ENCODE measurements at places on chromosomes 4 and X.
A peak's percentile ranks its signal among the peaks of the same experiment; 100 is the strongest.

DNA sequence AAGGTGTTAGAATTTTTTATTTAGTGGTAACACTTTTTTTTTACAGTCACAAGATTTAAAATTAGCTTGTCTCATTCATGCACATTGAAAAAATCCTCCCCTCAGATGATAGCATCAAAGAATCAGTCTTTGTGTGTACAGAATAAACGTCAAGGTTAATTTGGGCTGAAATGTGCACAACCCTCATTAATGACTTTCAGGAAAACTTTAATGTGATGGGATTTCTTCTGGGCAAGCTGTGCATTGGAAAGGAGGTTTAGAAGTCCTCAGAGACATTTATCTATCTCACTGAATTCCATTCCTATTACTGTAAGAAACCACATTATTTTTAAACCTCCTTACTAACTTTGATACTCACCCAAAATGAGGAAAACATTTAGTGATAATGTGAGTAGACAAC is 88.2 kb upstream of the TECRL start:
- DNase-seq: peak; percentile 1

GRCh38 chr4:184850018-184850417 is 24.2 kb upstream of the ACSL1 start:
- no peak for DNase-seq

GRCh38 chr4:124940387-124940786 is 227.9 kb upstream of the ANKRD50 start:
- peak; percentile 98 for DNase-seq

DNA sequence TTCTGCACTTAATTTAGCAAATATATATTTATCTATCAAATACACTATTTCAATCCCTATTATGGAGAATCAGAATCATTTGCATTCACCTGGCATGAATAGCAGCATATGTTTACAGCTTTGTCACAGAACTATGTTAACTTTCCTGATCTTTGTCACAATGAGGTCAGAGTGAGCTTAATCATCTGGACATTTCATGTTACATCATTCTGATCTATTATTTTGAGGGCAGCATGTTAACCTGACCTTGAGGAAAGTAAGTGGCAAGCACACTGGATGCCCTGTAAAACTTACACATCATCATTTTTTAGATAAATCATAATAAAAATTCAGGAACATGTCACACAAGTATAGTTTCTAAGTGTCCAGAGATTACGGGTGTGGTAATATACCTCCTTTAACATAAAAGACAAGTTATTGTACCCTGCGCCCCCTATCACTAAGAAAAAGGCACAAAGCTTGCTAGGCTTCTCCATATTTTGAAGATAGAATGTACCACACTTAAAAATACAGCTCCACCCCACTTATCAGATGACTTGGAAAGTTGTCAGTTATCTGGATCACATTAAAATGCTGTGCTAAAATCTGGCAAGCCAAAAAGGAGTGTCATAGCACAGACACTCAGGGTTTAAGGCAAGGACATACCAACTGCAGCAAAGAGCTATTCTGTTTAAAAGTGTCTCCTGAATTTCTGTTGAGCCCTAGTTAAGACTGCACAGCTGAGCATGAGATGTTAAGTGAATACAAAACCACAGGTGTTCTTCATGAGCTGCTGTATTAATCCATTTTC is 182.7 kb upstream of the FAT4 start:
- DNase-seq: peak; percentile 23

GRCh38 chr4:80231180-80231579 is 33.9 kb downstream of the PRDM8 start:
- DNase-seq: peak; percentile 35
